Spinal cord (tissue), 10 donors: ENCODE measurements at places on chromosomes 4 and X.

GRCh38 chr4:138308356-138308755, 66.2 kb upstream of the SLC7A11 start:
- no peak for DNase-seq

DNA sequence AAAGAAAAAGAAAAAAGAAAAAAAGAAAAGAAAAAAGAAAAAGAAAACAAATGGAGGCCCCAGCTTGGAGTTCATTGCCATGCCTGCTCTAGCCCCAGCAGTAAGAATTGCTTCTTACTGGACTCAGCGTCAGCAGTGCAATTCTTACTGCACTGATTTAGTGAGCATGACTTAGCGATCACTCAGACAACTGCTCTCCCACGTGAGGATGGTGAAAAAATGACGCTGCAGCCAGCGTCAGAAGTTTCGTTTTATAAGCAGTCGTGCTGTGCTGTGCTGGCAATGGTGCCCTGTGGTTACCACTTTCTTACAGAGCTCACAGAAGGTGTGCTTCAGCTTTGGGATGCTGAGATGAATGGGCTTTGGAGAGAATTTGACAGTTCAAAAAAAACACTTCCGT, 68.3 kb upstream of the DDX3X start:
- no peak for DNase-seq

DNA sequence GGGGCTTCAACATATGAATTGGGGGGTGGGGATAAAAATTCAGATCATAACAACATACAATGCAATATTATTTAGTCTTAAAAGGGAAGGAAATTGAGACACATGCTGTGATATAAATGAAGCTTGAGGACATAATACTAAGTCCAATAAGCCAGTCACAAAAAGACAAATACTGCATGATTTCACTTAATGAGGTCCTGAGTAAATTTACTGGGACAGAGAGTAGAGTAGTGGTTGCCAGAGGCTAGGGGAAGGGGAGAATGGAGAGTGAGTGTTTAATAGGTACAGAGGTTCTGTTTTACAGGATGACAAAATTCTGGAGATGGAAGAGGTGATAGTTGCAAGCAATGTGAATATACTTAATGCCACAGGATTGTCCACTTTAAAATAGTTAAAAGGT, 89.2 kb upstream of the RAPGEF2 start:
- no peak for DNase-seq

- DNase-seq: no peak
Observed at GRCh38 chr4:102610476-102610875, 109.3 kb downstream of the NFKB1 start.

- peak; percentile 70 for DNase-seq
Observed at GRCh38 chrX:135185795-135186443, 14.7 kb upstream of the CT55 start.

DNA sequence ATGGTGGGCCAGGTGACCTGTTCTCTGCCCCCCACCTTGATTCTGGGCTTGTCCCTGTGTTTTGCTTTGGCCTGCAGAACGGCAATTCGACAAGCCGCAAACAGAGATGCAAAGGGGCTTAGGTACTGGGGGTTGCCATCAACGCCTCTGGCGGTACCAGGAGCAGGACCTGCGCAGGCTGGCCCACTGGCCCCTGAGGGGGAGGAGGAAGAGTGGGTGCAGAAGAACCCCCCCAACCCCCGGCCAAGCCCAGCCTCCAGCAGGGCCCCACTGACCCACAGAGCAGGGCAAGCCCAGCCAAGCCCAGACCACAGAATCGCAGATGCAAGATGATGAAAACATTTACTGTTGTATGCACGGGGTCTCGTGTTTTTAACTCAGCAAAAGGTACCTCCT, 89.4 kb downstream of the PPP2R2C start:
- no peak for DNase-seq

GRCh38 chrX:23849241-23849640, 58.5 kb downstream of the APOO start:
- DNase-seq: no peak

DNA sequence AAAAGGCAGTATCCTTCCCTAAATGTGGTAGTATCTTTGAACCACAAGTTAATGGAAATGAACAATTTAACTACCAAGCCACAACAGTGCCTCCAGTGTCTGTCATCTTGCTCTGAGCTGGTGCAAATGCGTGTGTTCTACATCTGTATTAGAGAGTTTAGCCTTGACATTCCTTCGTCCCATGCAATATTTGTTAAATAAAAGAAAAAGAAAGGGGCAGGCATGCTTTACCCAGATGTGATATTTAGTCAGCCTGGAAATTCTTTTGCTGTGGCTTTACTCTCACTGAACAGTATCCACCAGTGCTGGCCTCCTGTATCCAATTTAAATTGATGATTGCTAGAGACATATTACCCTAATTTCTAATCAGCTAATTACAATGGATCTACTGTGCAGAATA, 310.5 kb downstream of the CFAP299 start:
- DNase-seq: no peak

GRCh38 chr4:156956359-156956758, 15.2 kb downstream of the PDGFC start:
- no peak for DNase-seq

GRCh38 chr4:110915301-110915700, 292.4 kb upstream of the PITX2 start:
- DNase-seq: no peak

DNA sequence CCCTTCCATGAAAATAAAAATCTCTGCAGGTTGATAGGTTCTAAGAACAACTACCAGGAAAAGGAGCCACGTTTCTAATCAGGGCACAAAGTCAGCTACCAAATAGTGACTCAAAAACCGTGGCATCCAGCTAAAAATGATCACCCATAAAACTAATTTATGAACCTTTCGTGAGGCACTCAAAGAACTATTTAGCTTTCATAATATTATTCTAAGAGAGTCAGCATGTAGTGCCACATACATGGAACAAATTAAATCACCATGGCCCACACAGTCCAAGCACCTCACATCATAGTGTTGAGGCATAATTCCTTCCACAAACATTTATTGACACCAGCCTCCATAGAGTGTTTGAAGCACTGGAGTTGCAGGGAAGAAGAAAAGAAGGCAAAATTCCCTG, 252.0 kb upstream of the PPARGC1A start:
- DNase-seq: no peak

GRCh38 chr4:156790866-156791265, 180.7 kb downstream of the PDGFC start:
- no peak for DNase-seq

GRCh38 chr4:94605241-94605805, 152.4 kb upstream of the BMPR1B start:
- no peak for DNase-seq

DNA sequence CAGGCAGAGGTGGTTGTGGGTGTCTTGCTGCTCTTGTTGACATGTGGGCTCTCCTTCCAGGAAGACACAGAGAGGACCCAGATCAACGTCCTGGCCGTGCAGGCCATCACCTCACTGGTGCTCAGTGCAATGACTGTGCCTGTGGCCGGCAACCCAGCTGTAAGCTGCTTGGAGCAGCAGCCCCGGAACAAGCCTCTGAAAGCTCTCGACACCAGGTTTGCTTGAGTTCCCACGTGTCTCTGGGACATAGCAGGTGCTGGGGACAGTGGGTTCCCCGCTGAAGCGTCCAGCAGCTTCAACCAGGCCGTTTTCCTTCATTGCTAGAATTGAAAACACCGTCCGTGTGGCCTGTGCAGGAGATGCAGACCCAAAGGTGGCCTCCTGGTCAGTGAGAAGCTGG, 25.6 kb upstream of the MSANTD1 start:
- no peak for DNase-seq

DNA sequence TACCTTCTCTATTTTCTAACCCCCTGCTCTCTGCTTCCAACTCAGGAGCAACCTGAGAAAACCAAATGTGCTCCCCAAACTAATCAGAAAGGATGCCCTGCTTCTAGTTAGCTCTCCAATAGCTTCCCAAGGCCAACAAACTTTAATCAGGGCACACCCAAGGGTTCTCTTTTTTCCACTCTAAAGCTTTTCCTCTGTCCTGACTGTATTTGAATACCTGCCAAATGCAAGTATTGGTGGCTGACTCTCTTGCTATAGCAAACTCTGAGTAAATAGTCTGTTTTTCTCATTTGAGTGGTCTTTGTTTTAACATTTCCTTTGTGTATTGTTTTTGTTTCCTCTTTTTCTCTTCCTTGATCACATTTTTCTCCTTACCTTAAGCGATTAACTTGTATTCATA, 52.5 kb downstream of the GBA3 start:
- DNase-seq: no peak

DNA sequence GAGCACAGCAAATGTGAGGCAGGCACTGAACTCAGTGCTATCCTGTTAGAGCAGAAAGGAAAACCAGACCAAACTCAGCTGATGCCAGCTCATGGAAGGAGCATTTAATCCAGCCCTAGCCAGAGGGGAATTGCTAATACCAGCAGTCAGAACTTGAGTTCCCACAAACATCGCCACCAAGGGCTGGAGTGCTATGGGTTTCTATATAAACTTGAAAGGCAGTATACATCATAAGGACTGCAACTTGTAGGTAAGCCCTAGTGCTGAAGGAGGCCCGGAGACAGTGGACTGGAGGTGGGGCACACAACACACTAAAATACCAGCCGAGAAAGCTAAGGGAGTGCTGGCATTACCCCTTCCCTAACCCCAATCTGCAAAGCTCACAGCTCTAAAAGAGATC, 440.2 kb downstream of the PRR32 start:
- no peak for DNase-seq

DNA sequence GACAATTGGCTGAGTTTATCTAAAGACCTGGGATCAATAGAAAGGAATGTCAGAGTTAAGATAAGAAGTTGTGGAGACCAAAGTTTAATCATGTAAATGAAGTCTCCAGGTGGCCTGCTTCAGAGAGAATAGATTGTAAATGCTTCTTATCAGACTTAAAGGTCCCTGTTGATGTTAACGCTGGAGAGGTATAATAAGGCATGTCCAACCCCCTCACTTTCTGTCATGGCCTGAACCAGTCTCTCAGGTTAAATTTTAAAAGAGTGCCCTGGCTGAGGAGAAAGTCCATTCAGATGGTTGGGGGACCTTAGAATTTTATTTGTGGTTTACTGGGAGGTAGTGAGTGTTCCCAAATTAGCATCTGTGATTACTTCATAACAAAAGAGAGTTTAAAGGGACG, 86.7 kb downstream of the AKAP4 start:
- no peak for DNase-seq

DNA sequence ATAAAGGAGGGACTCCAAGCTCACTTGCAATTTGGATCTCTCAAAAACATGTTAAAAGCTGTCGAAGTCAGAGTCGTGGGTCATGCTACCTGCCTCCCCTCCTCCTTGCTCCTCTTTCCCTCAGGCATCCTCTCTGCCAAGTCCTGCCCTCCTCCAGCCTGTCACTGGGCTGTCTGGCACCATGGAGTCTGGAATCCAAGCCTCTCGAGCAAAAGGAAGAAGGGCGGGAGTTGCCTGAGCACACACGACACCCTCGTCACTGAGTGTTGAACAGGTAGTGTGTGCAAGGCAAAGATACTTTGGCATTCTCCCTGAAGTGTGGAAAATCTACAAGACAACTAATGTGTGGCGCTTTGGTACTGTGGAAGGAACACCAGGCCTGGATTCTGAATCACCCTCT, 62.2 kb downstream of the HAUS3 start:
- no peak for DNase-seq

DNA sequence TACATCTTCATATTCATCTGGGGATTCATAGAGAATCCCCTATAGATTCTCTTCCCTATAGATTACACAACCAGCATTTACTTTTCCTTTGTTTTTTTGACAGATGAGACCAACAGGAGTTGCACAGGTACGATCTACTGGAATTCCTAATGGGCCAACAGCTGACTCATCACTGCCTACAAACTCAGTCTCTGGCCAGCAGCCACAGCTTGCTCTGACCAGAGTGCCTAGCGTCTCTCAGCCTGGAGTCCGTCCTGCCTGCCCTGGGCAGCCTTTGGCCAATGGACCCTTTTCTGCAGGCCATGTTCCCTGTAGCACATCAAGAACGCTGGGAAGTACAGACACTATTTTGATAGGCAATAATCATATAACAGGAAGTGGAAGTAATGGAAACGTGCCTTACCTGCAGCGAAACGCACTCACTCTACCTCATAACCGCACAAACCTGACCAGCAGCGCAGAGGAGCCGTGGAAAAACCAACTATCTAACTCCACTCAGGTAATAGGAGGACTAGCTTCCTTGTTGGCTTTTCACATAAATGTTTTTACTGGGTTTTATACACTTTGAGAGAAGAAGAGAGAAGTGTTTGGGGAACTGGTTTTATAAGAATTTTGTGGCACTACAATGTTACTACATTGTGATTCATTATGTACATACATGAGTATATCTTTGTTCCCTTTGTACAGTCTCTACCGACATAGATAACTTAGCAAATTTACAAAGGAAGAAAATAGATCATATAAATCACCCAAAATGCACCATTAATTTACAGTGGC, 137.2 kb downstream of the DIPK2B start:
- DNase-seq: no peak

DNA sequence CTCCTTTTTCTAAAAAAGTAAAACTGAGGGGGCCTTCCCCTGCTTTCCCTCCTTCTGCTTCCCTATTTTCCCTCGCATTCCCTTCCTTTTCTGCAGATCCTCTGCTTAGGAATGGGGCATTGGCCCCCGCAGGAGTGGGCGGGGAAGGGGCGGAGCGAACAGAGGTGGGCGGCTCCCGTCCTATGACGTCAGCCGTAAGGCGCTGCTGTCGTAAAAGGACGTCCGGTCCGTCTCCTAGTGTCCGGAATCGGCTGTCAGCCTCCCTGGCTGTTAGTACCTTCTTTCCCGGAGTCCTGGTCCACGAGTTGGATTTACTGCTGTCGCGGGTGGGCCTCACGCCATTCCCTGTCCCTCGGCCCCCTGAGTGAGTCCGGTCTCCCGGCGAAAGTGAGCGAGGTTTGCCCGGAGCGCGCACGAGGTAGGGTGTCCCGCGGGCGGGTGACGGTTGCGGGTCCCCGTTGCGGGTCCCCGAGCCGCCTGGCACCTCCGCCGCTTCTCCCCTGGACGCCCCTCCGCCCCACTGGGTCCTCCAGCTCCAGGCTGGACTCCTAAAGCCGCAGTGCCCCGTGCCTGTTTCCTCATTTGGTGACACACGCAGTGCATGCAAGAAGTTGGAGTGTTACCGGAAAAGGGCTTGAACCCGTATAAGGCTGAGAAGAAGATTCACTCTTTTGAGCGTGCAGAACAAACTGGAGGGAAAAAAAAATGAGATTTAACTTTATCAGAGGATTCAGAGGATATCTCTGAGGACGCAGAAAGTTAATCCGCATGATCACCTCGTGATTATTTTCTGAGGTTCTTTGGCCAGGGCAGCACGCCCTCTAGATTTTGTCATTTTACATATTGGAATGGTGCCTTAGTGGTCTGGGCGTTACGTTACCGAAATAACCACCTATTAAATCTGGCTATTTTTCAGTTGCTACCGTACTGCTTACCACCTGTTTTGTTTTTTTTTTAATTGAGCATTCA, at the start of gene ZNF330:
Gene ZNF330, plus strand, starts transcription at position 205 of the 969 bp plus-strand sequence. CDS start 1,477 bp downstream, outside the sequence.
- peak; percentile 98 for DNase-seq

- no peak for DNase-seq
Observed at GRCh38 chr4:17580969-17581368, 4.0 kb downstream of the LAP3 start.

DNA sequence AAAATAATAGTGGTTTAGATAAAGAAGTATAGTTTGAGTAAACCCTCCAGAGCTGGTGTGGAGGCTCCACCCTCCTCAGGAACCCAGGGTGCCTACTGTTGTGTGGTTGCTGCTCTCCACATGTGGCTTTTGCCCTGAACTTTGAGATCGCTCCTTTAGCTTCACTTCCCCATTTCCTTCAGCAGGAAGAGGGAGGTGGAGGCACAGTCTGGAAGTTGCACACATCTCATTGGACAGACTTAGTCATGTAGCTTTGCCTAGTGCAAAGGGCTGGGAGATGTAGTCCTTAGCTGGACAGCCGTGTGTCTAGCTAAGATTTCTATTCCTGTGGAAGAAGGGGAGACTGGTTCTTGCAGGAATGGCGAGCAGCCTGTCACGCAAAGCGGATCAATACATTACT, 37.9 kb downstream of the RGS12 start:
- DNase-seq: no peak
